Cerebellum (tissue), 4 donors: ENCODE measurements at places on chromosomes 6 and 20. TPM values are rescaled to one million over a fixed set of nuclear protein-coding genes. Genes with fewer than 3 reads are reported as not detected.

The TRIM31 gene
- total RNA-seq, result not detected

DNA sequence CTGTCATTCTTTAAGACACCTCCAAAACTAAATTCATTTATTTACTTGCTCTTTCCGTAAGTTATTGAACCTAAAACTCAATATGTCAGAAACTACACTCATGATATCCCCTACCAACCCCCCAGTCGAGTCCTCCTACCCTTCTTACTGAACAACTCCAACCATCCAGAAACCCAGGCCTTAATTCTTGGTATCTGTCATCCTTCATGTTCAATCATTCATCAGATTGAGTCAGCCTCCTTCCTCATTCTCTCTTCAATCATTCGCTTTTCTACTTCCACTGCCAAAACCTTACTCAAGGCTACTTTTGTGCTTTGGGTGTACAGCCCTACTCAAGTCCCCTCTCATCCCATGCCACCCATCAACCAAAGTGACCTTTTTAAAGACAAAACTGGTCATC is 95.7 kb downstream of the SMLR1 start:
- no peak for DNase-seq

DNA sequence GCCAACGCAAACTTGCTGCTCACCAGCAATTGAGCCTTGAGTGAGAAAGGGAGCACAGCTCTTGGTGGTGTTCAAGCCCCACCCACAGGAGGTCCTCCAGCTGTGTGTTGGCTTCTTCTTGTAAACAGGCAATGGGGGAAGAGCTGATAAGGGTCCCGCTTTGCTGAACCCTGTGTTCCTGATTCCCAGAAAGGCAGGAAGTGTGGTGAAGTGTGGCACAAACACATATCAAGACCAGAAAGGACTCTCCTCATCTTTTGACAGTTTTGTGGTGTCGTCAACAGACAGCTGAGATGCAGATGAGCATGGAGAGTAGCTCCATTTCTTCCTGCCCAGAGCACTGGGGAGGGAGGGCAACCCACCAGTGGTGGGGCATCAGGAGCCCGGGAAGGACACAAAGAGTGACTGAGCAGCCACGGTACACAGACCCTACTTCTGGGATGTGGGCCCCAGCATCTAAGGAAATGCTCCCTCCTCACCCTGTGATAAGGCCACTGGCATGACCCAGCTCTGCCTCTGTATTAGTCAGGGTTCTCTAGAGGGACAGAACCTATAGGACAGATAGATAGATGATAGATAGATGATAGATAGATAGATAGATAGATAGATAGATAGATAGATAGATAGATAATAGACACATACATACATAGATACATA is 188.9 kb upstream of the TAB2 start:
- no peak for DNase-seq

The BPI gene
- total RNA-seq, result 0.27 TPM

The MOXD1 gene
- 4.5 TPM for total RNA-seq

GRCh38 chr6:128339635-128340450 is 180.6 kb downstream of the PTPRK start:
- DNase-seq, result no peak

The C6orf141 gene
- total RNA-seq, result 2.6 TPM

The HDAC2 gene
- total RNA-seq, result 175 TPM

- no peak for DNase-seq
These were observed 51.0 kb downstream of the RPS12 start for GRCh38 chr6:132865364-132865763.

GRCh38 chr20:32004963-32005362 is 5.3 kb upstream of the CCM2L start:
- DNase-seq, result no peak

The NTSR1 gene
- 1.8 TPM for total RNA-seq

The CENPW gene
- 8.6 TPM for total RNA-seq

The TAF11 gene
- 20.1 TPM for total RNA-seq

DNA sequence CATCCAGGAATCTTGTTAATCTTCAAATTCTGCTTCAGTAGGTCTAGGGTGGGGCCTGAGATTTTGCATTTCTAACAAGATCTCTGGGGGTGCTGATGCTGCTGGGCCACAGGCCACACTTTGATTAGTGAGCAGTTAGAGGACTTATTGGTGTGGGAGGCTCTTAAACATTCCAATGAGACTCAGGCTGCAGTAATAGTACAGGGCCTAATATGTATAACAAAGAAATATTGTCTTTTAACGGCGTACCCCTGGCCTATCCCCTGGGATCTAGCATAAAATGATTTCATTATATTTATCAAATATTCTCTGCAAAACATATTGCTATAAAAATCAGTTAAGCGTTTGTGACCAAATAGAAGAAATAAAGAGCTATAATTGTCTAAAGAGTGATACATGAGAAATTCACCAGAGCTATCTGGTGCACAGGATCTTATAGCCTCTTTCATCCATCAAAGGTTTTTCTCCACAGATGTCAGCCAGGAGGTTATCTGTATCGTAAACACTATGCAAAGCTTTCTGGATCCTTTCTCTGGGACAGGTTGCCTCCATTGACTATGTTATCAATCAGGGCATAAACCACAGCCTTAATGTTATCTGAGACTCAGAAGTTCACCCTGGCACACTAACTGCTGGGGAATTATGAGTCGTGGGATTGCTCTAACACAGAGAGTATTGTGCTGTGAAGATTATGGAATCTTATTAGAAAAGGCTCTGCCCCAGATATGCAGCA is 488.5 kb upstream of the MAP3K7 start:
- DNase-seq, result no peak

- no peak for DNase-seq
These were observed 49.2 kb upstream of the MLN start for GRCh38 chr6:33853026-33853425.

- no peak for DNase-seq
These were observed 248.2 kb downstream of the LAMA2 start for GRCh38 chr6:129130959-129131681.

- no peak for DNase-seq
These were observed 758.1 kb upstream of the EPHA7 start for GRCh38 chr6:94177429-94177828.

DNA sequence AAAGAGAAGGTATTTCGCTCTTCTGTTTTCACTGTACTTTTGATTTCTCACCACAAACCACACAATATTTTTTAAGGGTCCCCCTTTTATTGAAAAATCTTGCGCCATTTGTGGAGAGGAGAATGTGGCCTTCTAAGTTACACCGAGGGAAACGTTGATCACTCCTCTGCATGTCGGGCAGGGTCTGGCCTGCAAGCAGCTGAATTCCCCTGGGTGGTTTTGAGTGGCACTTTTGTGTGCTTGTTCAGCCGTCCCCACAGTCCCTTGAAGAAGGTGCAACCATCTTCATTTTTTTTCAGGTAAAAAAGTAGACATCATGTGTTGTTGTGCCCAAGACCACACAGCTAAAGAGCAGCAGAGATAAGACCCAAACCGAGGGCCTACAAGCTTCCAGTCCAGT is 6.1 kb downstream of the GPR31 start:
- no peak for DNase-seq

The TAB2 gene
- total RNA-seq, result 52.2 TPM

The ADGRG6 gene
- 25.6 TPM for total RNA-seq

The SOX12 gene
- total RNA-seq, result 8.5 TPM

GRCh38 chr20:38199501-38200390 is 34.7 kb upstream of the TGM2 start:
- DNase-seq, result no peak

DNA sequence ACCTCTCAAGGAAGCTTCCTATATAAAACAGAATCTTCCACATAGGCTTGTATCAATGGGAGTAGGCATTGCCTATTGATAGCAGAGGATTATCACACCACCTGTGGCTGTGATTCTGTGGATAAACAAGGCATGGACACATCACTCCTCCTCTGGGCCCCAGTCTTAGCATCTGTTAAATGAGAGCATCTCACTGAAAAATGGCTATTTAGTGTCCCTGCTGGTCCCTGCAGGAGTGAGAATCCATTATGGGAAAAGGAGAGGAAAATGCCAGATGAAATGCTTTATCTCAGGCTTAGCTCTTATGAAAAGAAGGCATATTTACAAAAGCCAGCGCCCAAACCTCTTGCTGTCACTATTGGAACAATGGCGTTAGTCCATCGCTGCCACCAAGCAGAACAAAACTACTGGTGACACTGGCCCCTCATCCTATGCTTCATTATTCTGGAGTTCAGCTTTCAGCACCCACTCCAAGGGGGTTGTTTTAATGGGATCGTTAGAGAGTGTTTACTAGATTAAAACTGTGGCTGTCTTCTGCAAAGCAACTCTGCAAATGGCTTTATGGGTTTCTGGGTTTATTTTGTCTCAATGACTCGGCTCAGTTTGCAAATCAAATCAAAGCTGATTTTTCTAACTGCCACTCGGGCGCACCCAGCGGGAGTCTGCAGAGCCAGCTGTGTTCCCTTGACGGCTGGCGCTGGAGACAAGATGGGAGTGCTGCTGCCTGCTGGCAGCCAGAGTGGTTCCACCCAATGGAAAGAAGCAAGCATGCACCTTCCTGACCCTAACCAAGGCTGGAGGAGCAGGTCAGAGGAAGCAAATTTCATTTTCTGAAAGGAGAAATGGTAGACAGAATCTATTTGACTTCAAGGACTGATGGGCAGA is 658.8 kb upstream of the CHD6 start:
- DNase-seq, result no peak

DNA sequence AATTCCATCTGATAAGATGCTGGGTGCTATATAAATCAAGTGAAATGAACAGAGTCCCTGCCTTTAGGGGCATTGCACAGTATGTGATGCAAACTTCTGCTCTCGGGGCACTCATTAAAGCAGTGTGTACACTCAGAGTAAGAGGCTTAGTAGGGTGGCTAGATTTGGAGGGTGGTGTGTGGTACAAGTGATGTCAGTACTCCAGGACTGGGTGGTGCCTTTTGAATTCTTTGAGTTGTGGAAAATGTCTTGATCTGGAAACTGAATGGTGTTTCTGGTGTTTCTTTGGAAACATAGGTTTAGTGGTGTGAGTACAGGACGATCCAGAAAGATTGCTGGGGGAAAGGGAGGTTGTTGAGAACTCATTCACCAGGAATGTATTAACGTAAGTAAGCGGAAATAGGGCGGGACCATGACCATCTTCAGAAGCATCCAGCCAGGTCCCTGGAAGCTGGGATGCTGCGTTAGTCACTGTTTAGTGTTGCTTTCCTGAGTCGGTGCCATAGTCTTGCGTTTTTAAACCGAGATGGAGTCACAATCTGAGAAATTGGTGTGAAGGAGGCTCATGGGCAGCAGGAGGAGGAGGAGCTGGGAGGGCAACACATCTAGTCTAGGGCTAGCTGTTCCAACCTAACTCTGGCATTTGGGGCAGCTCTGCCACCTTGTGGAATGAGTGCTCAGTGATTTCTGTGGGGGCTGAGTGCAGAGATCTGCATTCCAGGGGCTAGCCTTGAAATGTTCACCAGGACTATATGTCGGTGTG is 70.3 kb downstream of the SCAND1 start:
- peak; percentile 83 for DNase-seq

The TTK gene
- total RNA-seq, result 14.0 TPM

GRCh38 chr20:48910347-48910781 is 11.1 kb upstream of the ARFGEF2 start:
- no peak for DNase-seq
